ENCODE measurements at places on chromosomes 6 and 20.

GRCh38 chr20:24751551-24751950 lies 197.5 kb upstream of the CST7 start:
- no peak for DNase-seq

- peak; percentile 92 for DNase-seq
These were observed 814.8 kb downstream of the MAFB start for GRCh38 chr20:39874049-39874893.

DNA sequence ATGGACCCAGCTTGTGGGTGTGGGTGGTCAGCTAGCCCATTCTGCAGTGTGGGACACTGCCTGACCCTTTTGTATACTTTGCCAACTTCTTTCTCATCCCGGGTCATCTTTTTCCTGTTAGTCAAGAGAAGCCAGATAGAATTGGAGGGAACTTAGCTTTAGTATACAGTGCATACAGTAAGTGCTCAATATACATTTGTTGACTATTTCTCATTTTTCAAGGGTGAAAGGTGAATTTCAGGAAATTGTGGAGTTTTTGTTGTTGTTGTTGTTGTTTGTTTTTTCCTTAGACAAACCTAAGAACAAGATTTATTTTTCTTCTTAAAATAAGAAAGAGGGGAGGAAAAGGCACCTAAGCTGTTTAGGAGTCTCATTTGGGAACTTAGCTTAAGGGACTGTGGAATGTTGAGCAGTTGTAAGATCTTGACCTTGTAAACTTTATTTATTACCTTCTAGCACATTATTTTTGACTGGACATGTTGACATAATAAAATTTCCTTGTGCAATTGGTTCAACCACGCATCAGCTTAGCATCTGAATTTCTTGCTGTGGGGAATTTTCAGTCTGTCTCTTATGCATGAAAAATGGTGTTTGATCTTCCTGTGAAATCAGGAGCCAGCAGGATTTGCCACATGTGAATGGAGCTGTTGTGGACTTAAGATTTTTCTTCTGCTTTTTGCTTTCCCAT lies 113.6 kb downstream of the ARID1B start:
- DNase-seq = no peak

GRCh38 chr6:14981960-14982359 lies 263.9 kb upstream of the JARID2 start:
- DNase-seq = no peak

DNA sequence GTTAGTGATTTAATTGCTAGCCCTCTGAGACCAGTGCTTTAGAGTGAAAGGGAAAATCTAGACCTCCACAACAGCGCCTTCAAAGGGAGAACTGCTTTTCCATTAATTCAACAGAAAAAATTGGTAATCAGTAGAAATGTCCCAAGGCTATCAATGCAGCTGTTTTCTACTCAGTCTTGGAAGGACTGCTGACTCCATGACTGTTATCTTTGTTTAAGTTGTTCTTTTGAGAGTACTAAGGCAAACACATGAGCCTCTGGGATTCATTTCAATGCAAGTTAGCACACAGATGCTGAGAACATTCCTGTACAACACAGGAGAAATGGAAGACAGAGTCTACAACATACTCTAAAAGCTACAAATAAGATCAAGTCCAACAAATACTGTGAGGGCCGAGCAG lies 301.7 kb upstream of the PTCHD4 start:
- no peak for DNase-seq
